Stimulated activated CD4-positive, alpha-beta T cell treated with anti-CD3 and anti-CD28 coated beads, Interleukin-15, amount 100 ng/mL, for 48 hours (primary cell): ENCODE measurements at places on chromosomes 3 and 15.
A peak's percentile ranks its signal among the peaks of the same experiment; 100 is the strongest.

- no peak for DNase-seq
Measured at GRCh38 chr15:81427176-81427575, 53.2 kb upstream of the TMC3 start.

GRCh38 chr3:74515451-74515850 lies 99.0 kb downstream of the CNTN3 start:
- DNase-seq: no peak

GRCh38 chr3:50323092-50323600 lies 601 bp upstream of the HYAL2 start:
- DNase-seq: no peak

- DNase-seq: no peak
Measured at GRCh38 chr15:91193378-91193720, 93.3 kb downstream of the SV2B start.

- DNase-seq: no peak
Measured at GRCh38 chr3:16589120-16589519, 16.1 kb downstream of the DAZL start.

DNA sequence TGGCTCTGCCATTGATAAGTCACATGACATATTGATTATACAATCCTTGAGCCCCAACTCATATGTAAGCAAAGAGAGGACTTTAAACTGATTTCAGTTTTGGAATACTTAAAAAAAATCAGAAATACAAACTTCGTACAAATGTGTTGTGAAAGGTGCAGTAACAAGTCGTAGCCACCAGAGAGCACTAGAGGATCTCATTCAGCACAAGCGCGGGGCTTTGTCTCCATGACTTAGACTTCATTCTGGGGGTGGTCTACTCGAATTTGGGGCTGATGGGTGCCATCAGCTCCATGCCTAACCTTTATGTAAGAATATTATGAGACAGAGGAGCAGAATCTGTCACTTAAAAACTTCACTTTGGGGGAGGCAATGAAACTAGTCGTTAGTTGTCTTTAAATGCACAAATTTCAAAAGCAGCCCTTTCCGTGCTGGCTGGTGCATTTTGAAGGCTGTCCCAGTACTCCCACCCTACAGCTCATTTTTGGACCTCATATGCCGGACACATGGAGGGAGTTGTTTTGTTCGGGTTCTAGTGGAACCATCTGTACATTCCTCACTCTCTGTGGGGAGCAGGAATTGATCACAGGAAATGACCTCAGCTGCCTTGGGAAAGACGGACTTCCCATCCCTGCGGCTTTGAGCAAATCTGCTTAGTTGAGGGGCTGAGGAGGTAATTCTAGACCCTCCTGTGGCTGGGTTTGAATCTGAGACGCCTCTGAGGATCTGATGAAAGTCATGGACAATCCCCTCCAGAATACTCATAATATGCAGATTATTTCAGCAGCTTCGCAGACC lies 27.5 kb upstream of the MASP1 start:
- peak; percentile 10 for DNase-seq

GRCh38 chr3:12175844-12176453 lies 17.2 kb upstream of the TIMP4 start:
- DNase-seq: no peak
